ENCODE measurements at places on chromosomes 7 and 10.

DNA sequence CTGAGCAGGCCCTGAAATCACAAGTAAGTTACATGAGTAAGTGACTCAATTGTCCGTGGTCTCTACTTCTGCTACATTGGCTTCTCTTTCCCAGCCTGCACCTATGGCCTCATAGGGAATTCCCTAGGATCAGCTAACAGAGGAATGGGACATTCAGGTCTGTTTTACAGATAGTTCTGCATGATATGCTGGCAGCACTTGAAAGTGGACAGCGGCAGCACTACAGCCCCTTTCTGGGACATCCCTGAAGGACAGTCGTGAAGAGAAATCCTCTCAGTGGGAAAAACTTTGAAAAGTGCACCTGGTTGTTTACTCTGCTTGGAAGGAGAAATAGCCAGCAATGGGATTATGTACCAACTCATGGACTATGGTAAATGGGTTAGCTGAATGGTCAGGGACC lies 293.1 kb upstream of the CACNA2D1 start:
- H3K27ac ChIP-seq, result no peak overlapping the region
- H3K4me1 ChIP-seq, result peaks cover 2% of the 10 kb centered on the region
- no peaks in the 10 kb centered on the region for H3K36me3 ChIP-seq
- no peak overlapping the region for H3K4me3 ChIP-seq
- no peaks in the 10 kb centered on the region for H3K27me3 ChIP-seq
- no peak for DNase-seq

DNA sequence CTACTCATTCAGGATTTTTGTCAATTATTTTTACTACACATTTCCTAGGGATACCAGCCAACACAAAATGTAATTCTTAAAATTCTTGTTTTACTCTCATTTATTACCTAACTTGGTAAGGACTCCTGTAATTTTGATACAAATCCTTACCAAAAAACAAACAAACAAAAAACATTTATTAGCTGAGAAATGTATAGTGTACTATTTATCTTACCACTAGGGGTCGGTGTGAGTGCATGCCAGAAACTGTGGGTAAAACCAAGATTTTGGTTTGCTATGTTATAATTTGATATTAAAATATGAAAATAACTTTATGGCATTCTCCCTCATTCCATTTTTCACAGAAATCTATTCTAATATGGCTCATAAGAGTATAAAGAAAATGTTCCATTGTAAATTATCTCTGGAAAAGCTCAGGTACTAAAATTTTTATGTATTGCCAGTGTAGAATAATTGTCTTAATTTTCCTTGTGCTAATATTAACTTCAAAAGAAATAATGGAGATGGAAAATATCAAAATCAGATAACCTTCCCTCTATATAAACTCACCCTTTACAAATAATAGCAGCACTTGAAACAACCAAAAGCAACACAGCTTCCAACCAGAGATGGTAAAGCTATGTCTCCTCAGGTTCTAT lies 290.8 kb upstream of the PCDH15 start:
- H3K4me1 ChIP-seq, result no peaks in the 10 kb centered on the region
- no peaks in the 10 kb centered on the region for H3K36me3 ChIP-seq
- H3K4me3 ChIP-seq, result no peak overlapping the region

DNA sequence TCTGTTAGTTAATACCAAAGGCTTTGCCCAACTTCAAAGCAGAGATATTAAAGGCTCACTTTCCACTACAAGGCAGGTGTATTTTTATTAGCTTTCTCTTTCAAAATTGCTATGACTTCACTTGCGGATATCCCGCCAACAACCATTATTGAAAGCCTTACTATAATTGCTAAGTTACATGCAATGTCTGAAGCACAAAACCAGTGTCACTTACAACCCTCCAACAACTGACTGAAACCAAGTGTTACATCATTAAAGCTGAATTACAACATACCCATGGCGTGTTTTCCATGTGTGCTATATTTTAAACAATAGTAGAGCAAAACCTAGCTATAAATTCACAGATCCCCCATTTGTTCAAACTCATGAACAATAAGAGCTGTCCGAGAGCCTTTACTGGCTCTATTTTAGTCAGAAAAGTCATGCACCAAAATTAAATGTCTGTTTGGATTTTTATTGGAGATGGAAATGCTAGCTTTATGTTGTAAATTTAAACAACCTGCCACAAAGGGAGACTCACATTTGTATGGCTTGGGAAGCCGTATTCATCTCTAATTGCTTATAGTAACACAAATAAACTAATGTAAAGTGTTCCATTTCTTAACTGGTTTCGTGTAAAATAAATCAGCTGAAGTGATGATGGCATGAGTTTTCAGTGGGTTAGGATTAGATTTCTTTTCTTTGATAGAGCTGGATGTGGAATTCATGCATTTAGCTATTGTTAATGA lies 227.1 kb downstream of the AGMO start:
- H3K27ac ChIP-seq, result no peak overlapping the region
- DNase-seq, result no peak
- no peak overlapping the region for H3K4me3 ChIP-seq
- no peaks in the 10 kb centered on the region for H3K36me3 ChIP-seq

- H3K27ac ChIP-seq, result 0 out of 2 replicates have a peak overlapping the region, but pooled peaks have one; percentile 4
- peaks cover 20% of the 10 kb centered on the region for H3K27me3 ChIP-seq
- no peaks in the 10 kb centered on the region for H3K36me3 ChIP-seq
Observed at GRCh38 chr10:90858461-90858968, 676 bp upstream of the HTR7 start.

DNA sequence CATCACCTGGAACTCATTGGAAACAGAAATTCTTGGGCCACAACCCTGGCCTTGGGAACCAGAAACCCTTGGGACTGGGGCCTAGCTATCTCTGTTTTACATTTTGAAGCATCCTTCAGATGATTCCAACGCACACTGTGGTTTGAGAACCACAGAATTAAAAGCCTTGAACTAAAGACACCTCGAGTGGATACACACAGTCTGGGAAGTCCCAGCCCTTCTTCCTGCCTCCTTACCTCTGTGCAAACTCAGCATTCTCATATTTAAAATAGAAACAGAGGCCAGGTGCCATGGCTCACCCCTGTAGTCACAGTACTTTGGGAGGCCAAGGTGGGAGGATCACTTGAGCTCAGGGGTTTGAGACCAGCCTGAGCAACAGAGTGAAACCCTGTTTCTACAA lies 12.9 kb downstream of the NPFFR1 start:
- H3K27ac ChIP-seq, result no peak overlapping the region
- H3K4me3 ChIP-seq, result no peak overlapping the region
- H3K27me3 ChIP-seq, result no peaks in the 10 kb centered on the region
- no peaks in the 10 kb centered on the region for H3K36me3 ChIP-seq
- no peak for DNase-seq

- H3K27me3 ChIP-seq, result no peaks in the 10 kb centered on the region
- no peak for DNase-seq
- no peak overlapping the region for H3K27ac ChIP-seq
Observed at GRCh38 chr10:133067149-133068105, 20.3 kb upstream of the ADGRA1 start.

GRCh38 chr7:28136885-28137284 lies 43.7 kb downstream of the JAZF1 start:
- no peak overlapping the region for H3K27ac ChIP-seq
- H3K36me3 ChIP-seq, result peaks cover 6% of the 10 kb centered on the region
- peaks cover 10% of the 10 kb centered on the region for H3K4me1 ChIP-seq

DNA sequence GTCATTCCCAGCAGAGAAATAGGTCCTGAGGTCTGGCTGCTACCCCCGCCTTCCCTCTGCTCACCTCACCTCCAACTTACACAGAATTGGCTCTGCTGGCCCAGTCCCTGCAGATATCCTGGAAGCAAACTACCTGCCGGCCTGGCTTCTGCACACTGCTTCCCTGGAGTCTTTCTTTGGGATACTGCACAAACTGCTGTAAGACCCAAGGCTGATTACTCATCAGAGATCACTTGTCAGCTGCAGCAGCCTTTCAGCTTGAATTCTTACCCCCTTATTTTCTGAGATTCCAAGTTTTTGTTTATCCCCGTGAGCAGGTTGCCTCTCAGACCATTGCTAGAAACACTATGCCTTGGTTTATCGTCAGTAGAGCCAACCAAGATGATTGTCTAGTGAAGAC lies 426.4 kb downstream of the PHTF2 start:
- peak; percentile 47 for DNase-seq
- H3K4me3 ChIP-seq, result no peak overlapping the region
- H3K27me3 ChIP-seq, result no peaks in the 10 kb centered on the region
- H3K4me1 ChIP-seq, result peaks cover 14% of the 10 kb centered on the region

DNA sequence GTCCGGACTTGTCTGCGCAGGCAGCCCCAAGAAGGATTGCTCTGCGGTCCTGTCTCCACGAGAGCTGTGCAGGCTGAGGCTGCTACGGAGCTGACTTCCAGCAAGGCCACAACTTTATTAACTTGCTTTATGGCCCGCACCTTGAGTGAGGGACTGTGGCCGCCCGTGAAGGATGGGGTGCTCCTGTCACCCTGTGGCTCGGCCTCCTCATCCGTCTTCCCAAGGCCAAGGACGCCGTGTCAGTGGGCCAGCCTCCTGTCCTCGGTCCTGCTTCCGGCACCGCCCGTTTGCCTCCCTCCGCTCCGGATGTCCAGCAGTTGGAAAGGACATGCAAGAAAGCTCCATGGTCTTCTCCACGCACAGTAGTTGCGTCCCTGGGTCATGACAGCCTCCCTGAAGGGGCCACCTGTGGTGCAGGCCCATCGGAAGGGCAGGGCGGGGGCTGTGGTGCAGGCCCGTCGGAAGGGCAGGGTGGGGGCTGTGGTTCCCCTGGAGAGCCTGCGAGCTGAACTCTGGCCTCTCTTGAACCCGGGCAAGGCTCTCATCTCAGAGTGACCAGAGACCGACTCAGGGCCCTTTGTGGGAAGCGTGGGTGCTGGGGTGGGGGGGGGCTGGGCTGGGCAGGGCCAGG lies 87.1 kb downstream of the NKX6-2 start:
- peaks cover 14% of the 10 kb centered on the region for H3K4me1 ChIP-seq
- H3K4me3 ChIP-seq, result no peak overlapping the region
- peaks cover 13% of the 10 kb centered on the region for H3K36me3 ChIP-seq
- H3K27ac ChIP-seq, result no peak overlapping the region
- DNase-seq, result no peak
- H3K27me3 ChIP-seq, result no peaks in the 10 kb centered on the region

- H3K4me3 ChIP-seq, result no peak overlapping the region
- no peak for DNase-seq
- no peak overlapping the region for H3K27ac ChIP-seq
- H3K4me1 ChIP-seq, result no peaks in the 10 kb centered on the region
Observed at GRCh38 chr7:149824301-149824741, 13.9 kb upstream of the ZNF862 start.

DNA sequence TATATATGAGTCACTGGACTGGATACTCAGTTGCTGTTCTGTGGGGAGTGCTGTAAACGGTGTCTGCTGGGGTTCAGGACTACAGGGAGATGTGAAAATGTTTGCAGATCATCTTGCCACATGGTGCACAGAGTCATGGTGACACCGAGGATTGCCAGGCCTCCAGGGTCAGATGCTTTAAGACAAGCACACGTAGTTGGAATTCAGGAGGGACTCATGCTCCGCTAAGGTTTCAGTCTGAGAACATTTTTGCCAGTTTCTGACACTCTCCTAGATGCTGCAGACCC lies 211.3 kb downstream of the CXCL12 start:
- H3K4me1 ChIP-seq, result peaks cover 4% of the 10 kb centered on the region
- H3K27ac ChIP-seq, result no peak overlapping the region
- no peaks in the 10 kb centered on the region for H3K36me3 ChIP-seq
- H3K4me3 ChIP-seq, result no peak overlapping the region
- H3K27me3 ChIP-seq, result peaks cover 16% of the 10 kb centered on the region

DNA sequence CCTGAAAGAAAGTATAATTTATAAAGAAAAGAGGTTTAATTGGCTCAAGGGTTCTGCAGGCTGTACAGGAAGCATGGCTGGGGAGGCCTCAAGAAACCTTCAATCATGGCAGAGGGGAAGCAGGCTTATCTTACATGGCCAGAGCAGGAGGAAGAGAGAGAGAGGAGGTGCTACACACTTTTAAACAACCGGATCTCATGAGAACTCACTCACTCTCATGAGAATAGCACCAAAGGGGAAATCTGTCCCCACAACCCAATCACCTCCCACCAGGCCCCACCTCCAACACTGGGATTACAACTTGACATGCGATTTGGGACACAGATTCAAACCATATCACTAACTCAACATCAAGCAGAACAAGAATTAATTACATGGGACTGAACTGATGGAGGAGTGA lies 6.9 kb upstream of the ZNF485 start:
- H3K4me1 ChIP-seq, result peaks cover 3% of the 10 kb centered on the region
- H3K4me3 ChIP-seq, result no peak overlapping the region
- no peaks in the 10 kb centered on the region for H3K36me3 ChIP-seq
- DNase-seq, result no peak

- no peaks in the 10 kb centered on the region for H3K27me3 ChIP-seq
- H3K4me1 ChIP-seq, result peaks cover 14% of the 10 kb centered on the region
- peak; percentile 62 for DNase-seq
- no peak overlapping the region for H3K4me3 ChIP-seq
- H3K36me3 ChIP-seq, result no peaks in the 10 kb centered on the region
Observed at GRCh38 chr7:47945261-47946015, 2.8 kb downstream of the PKD1L1 start.

- DNase-seq, result peak; percentile 1
- peaks cover 29% of the 10 kb centered on the region for H3K27me3 ChIP-seq
- no peak overlapping the region for H3K4me3 ChIP-seq
- no peaks in the 10 kb centered on the region for H3K36me3 ChIP-seq
- H3K4me1 ChIP-seq, result no peaks in the 10 kb centered on the region
- H3K27ac ChIP-seq, result no peak overlapping the region
Observed at GRCh38 chr7:64946772-64947171, 43.7 kb downstream of the ZNF273 start.

DNA sequence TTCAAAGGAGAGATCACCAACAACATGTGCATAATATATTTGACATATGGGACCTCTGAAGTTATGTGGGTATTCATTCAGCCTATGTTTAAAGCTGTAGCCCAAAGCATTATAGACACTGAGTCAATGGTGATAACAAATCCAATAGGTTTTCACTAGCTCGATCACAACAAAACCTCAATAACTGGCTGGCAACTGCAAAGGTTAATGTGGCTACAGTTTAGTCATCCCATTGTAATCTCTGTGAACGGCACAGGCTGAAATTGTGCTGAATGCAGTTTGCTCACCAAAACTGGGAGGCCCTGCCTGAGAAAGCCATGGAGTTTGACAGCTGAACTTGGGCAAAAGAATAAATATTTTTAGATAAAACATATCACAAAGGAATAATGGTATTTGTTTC lies 152.4 kb upstream of the ADO start:
- peak; percentile 13 for DNase-seq
- H3K4me1 ChIP-seq, result no peaks in the 10 kb centered on the region
- no peak overlapping the region for H3K27ac ChIP-seq
- no peaks in the 10 kb centered on the region for H3K36me3 ChIP-seq
- H3K4me3 ChIP-seq, result no peak overlapping the region

DNA sequence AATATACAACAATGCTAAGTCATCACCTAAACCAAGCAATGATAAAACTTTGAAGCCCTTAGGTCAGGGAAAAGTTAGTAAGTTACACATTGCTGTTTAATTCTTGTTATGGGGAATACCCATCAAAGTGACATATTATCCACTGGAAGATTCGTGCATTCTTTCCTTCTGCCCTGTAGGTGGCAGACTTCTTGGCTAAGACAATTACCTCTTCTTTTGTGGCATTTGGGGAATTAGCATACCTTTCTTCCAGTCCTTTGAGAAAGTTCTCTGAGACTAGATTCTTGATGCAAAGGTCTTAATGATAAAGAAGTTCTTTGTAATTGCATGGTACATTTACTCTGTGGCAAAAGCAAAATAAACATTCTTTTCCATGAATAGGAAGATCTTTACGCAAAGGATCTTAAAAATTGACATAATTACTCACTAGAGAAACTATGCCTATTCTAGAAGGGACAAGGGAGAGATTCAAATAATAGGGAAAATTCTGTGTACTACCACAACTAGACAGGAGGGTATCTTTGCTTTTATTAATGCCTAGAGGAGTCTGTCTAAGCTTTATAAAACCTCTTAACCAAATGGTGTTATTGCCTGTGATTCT lies 395.9 kb downstream of the GRM8 start:
- H3K36me3 ChIP-seq, result no peaks in the 10 kb centered on the region
- H3K4me3 ChIP-seq, result no peak overlapping the region
- no peaks in the 10 kb centered on the region for H3K27me3 ChIP-seq
- no peak overlapping the region for H3K27ac ChIP-seq
- no peaks in the 10 kb centered on the region for H3K4me1 ChIP-seq
- DNase-seq, result no peak

All from IMR-90 (cell line).